ENCODE measurements at places on chromosomes 3 and 15.

GRCh38 chr3:38628835-38629234 is 20.7 kb downstream of the SCN5A start:
- no peak for DNase-seq

DNA sequence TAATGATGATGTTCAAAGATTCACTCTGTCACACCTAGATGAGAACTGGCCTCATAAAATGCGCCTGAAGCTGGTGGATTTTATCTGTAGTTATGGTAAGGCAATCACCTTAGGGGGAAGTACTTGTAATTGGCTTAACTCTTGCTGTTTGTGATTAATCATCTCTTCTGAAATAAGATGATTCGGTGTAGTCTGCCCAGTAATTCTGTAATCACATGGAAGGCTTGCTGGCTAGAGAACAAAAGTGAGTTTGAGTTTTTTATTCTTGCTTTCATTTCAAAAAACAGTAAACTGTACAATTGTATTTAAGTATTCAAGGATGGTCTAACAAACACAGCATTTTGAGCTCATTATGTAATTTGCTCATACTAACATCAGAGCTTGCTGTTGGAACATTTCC is 72.1 kb downstream of the OTOL1 start:
- no peak for DNase-seq

GRCh38 chr3:15510493-15510892 is 11.0 kb downstream of the COLQ start:
- no peak for DNase-seq

- DNase-seq = no peak
Observed at GRCh38 chr3:132288357-132288756, 28.9 kb upstream of the ACP3 start.

DNA sequence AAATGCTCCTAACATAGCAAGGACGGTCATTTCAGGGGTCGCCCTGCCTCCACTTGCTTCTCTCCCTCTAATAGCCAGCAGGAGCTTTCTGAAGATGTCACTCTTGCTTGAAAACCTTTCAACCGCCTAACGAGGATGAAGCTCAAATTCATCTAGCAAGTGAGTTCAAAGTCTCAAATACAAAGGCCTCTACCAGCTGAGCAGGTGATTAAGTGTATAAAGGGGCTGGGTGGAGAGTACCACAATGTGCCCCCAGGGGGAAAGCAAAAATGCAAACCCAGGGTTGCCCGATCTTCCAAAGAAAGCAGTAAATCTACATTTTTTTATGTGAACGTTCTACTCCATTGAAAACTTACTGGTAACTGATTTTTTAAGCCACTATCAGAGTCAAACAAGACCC is 50.4 kb upstream of the GRIP2 start:
- no peak for DNase-seq

- DNase-seq = no peak
Observed at GRCh38 chr3:147431751-147432150, 22.6 kb downstream of the ZIC1 start.

DNA sequence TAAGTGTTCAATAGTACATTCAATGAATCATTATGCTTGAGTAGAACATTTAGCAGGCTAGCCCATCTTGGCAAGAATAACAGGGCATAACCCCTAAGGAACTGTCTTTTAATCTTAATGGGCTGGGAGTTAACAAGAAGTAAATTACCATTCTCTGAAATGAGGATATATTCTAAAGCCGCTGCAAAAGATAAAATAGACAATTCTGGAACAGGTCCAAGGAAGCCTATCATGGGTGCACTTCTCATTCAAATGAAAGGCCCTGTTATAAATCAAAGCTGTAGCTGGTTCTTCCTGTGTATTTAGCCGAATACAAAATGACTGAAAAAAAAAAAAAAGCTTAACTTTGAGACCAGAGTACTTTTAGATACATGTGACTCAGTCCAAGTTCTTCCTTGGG is 15.6 kb downstream of the MTHFS start:
- DNase-seq = no peak

- DNase-seq = no peak
Observed at GRCh38 chr3:157107037-157107436, 52.9 kb downstream of the CCNL1 start.

DNA sequence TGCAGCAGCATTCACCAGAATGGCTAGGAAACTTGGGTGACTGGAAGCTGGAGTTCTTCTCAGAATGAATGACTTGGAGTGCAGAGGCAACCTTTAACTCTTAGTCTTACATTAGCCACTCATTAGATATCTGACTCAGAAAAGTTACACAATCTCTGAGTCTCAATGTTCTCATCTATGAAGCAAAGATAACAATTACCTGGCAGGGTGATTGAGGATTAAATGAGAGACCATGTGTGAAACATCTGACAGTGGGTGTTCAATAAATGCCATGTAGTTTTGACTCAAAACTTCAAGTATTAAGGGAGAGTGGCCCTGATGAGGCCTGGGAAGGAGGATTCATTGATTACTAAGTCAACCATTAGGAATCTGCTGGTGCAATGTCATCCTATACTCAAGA is 48.3 kb downstream of the MRPL3 start:
- no peak for DNase-seq

DNA sequence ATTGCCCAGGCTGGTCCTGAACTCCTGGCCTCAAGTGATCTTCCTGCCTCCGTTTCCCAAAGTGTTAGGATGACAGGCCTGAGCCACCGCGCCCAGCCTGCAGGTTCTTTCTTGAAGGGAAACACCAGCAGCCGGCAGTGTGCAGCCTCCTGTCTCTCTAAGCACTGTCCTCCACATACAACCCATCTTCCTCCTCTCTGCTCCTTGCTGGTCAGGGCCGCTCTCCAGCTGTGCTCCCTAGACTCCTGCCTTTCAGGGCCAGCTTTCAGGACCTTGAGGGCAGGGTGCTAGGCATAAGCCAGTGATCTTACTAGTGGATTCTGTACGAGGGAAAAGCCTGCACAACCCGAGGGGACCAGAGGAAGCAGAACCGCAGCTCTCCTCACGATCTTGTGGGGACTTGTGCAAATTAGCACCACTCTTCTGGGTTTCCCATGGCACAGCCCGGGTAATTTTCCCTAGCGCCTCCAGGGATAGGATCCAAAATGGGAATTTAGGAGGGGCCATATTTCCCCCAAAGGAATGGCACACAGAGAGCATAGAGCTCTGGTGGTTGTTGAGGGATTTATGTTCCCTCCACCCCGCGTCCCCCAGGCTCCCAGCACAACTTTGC is 18.2 kb upstream of the CORO2B start:
- DNase-seq = no peak

DNA sequence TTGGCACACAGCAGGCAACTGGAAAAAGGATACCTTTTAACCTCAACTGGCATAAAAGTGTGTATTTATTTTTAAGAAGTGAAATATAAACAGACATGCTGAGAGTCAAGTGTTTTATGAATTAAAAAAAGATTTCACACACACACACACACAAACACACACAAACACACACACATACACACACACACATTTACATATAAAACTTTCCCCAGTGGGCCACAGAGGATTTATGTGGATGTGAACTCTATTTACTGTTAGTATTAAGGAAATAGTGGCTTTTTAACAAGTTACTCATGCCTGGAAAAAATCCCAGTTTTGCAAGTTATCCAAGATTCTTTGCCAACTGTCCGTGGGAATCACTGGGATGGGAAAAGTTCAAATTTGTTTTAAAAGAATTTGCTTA is 725.9 kb upstream of the NR2F2 start:
- DNase-seq = no peak

GRCh38 chr3:61985020-61985419 is 388.3 kb downstream of the FEZF2 start:
- no peak for DNase-seq

DNA sequence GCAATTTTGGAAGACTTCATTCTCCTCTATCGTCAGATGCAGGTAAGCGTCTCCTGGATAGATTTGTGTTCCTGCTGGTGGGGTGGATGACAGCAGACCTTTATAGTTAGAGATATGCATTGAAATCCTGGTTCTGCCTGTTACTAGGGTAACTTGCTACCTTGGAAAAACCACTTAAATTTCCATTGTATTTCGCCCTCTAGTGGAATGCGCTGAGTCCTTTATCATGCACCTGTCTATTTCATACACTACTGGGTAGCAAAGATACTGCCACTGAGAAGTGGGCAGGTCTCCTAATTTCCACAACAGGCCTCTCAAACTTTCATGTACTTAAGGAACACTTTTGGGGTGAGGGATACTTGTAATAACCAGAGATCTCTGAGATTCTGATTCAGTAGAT is 209.5 kb upstream of the SUCLG2 start:
- DNase-seq = no peak

DNA sequence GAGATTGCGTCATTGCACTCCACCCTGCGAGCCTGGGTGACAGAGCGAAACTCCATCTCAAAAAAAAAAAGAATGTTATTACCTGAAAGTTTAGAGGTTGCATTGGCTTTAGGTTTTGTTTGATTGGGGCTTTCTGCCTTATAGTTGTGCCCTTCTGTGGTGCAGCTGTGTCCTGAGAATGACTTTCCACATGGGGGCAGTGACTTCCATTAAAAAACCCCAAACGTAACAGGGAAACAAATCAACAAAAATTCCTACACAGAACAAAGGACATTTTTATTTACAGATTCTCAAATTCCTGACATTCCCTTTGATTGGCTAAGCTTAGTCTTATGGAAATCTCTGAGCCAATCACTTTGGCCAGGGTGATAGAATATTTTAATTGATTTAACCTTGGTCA is 154.1 kb upstream of the GPR149 start:
- no peak for DNase-seq

- no peak for DNase-seq
Observed at GRCh38 chr3:16400106-16400931, 113.2 kb downstream of the RFTN1 start.

- no peak for DNase-seq
Observed at GRCh38 chr3:94643400-94643799, 580.5 kb downstream of the NSUN3 start.

GRCh38 chr3:134832585-134832984 is 37.5 kb downstream of the EPHB1 start:
- DNase-seq = no peak

GRCh38 chr3:414063-414462 is 217.5 kb downstream of the CHL1 start:
- no peak for DNase-seq

DNA sequence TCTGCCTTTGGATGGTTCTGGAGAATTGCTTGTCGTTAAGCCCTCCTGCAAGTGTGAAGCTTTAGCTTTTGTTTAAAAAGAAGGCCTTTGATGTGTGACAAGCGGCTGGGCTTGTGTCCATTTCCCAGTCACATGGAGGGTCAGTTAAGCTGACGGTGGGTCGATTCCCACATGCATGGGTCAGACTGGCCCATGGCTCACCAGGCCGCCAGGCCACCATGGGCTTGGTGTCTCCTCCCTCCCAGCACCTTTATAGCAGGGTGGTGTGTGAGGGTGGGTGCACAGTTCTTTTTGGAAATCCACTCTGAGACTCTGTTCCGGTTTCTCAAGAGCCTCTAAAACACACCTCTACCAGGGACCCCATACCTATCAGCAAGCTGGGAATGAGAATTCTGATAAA is 67.2 kb downstream of the SCN5A start:
- no peak for DNase-seq

GRCh38 chr3:182382112-182382857 is 411.0 kb upstream of the ATP11B start:
- DNase-seq = no peak

- peak; percentile 9 for DNase-seq
Observed at GRCh38 chr15:31306426-31307269, 20.0 kb upstream of the KLF13 start.

DNA sequence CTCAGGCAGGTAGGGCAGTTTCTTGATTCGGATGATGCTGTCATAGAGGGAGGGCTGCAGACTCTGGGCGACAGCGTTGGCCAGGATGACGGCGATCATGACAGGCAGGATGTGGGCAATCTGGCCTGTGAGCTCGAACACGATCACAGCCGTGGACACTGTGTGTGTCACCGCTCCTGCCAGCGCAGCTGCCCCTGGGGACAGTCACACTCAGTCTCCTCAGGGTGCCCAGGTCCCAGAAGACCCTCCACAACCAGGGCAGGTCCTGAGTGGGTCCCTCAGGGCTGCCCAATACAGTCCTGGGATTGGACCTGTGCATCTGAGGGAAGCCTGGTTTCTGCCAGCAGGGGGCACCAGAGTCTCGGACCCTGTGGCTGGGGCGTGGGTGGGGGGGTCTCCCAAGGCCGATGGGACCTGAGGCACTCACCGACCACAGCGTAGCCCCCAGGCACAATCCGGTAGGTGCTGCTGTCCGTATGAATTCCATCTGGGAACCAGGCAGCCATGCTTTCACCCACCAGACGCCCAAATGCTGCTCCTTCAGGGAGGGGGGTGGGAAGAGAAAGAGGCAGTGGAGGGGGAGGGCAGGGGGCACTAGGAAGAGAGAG is 7.2 kb downstream of the CLCN2 start:
- DNase-seq = peak; percentile 44

GRCh38 chr15:58401276-58401675 is 30.5 kb upstream of the LIPC start:
- DNase-seq = no peak

GRCh38 chr3:124701687-124702086 is 28.6 kb upstream of the UMPS start:
- DNase-seq = no peak
